Effector memory CD4-positive, alpha-beta T cell (primary cell): ENCODE measurements at places on chromosomes 12 and 14.

GRCh38 chr14:60196291-60196690, 31.1 kb upstream of the DHRS7 start:
- DNase-seq = no peak

- DNase-seq = no peak
These were observed 3.4 kb downstream of the NTS start for GRCh38 chr12:85877459-85877858.

DNA sequence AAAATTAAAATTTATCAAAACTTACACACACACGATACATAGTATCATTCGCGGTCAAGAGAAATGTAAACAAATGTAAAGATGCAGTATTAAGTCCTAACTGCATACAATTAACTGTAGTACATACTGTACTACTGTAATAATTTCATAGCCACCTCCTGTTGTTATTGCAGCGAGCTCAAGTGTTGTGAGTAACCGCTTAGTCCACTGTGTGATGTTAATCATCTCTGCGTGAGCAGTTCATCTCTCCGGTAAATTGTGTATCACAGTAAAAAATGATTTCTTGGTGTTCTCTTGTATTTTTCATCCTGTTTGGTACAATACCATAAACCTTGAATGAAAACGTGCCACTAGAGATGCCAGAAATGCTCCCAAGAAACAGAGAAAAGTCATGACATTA, 6.5 kb downstream of the EPS8 start:
- no peak for DNase-seq

- DNase-seq = no peak
These were observed 711 bp downstream of the SBNO1 start for GRCh38 chr12:123363740-123364531.

DNA sequence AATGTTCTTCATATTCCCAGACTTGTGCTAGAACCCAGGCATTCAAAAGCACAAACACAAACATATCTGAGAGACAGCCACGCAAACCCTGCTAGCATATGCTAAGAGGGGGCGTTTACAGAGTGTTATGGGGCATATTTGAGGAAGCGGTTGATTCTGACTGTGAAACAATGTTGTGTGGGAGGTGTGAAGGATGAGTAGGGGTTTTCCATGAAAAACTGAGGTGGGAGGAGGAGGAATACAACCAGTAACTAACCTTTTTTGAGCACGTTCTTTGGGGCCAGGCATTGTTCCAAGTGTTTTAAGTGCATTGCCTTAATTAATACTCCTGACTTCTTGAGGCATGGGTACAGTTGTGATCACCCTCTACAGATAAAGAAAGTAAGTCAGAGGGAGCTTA, 499.5 kb downstream of the AACS start:
- DNase-seq = no peak
